ENCODE measurements at places on chromosomes 16 and 17. TPM values are rescaled to one million over a fixed set of nuclear protein-coding genes. Genes with fewer than 3 reads are reported as not detected.

DNA sequence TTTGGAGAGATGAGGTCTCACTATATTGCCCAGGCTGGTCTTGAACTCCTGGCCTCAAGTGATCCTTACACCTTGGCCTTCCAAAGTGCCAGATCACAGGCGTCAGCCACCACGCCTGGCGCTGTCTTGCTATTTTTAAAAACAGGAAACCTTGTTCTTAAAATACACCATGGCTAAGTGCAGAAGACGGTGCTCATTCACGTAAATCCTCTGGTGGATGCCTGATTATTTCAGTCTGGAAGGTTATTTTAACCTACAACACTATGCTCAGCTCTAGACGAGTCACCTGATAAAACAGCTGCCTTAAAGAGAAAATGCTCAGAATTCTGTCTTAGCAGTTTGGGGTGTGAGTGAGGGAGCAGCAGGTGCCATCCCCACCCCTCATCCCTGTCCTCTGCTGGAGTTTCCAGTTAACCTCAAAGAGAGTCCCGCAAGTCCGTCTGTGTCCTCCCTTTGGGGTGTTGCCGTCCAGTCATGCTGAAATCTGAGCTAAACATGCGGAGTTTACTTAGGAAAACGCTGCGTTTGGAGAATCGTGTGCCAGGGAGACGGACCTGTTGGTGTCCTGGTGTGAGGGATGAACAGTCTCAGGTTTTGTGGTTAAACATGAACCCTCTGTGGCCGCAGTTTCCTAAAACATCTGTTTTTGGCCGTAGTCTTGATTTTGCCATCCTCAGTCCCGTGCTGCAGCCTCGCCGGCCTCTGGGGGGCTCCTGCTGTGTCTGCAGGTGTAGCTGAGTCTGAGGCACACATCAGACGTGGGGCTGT, 17.1 kb downstream of the SPG7 start:
- no peak for DNase-seq

DNA sequence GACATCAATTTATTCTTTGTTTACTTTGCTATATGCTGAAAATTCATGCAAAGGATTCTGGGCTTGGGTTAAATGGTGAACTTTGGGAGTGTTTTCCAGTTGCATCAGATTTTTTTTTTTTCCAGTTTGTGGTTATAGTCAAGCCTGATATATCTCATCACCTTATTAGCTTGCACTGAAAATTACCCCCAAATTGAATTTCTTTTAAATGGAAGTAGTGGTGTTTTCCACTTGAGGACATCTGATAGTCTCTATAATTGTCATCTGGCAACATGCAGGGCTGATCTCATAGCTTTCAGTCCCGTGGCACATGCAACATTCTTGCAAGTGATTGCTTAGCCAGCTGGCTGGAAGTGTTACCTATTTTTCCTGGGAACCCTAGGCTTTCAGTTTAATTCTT, 4.7 kb upstream of the KRTAP3-1 start:
- no peak for DNase-seq

AKAP10 gene
- 28.8 TPM for polyA plus RNA-seq

MINK1 gene
- 47.4 TPM for polyA plus RNA-seq

MAPT gene
- polyA plus RNA-seq: 7.1 TPM

DNA sequence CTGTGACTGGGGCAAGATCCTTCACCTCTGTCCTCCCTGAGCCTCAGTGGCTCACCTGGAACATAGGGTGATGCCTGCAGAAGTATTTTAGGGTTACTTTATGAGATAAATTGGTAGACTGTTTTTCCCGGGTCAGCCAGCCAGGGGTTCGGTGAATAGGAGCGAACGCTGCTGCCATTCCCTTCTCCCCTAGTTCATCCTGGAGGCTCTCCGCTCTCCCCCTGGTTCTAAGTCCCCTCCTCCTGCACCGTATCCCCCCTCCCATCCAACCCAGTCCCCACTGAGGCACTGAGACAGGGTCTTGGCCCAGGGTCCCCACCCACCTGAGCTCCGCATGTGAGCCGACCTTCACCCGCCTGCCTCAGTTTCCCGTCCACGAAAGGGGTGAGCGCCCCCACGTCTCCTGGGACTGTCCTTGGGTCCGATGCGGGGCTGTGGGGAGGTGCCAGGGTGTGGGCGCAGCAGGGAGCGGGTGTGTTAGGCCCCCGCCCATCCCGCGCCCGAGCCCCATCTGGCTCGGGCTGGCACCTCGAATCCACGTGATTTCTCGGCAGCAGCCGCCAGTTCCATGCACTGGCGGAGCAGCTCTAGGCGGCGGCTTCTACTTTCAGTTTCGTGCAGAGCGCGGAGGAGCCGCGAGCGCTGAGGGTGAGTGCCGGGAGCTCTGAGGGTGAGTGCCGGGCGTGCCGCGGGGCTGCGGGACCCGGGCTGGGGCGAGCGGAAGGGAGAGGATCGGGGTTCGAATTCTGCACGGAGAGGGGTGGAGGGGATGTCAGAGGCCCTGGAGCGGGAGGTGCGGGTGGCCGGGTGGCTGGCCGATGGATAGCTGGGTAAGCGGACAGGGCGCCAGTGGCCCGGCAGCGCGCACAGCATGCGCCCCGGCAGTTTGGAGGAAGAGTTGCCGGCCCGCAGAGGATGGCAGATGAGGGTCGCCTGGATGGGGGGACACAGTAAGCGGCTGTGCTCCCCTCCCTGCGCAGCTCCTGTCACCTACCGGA, at the start of gene NLRC5:
Gene NLRC5, plus strand, starts transcription at position 610 of the 998 bp plus-strand sequence. CDS start 31,156 bp downstream, outside the sequence.
- DNase-seq: peak; percentile 74

ENPP7 gene
- not detected for polyA plus RNA-seq

GRCh38 chr17:8728971-8729370, 15.7 kb downstream of the CCDC42 start:
- DNase-seq: no peak

STH gene
- polyA plus RNA-seq: not detected

GRCh38 chr16:81785138-81785924, 6.2 kb downstream of the PLCG2 start:
- DNase-seq: no peak

GRCh38 chr16:27408012-27408601, 6.1 kb downstream of the IL21R start:
- no peak for DNase-seq

DNA sequence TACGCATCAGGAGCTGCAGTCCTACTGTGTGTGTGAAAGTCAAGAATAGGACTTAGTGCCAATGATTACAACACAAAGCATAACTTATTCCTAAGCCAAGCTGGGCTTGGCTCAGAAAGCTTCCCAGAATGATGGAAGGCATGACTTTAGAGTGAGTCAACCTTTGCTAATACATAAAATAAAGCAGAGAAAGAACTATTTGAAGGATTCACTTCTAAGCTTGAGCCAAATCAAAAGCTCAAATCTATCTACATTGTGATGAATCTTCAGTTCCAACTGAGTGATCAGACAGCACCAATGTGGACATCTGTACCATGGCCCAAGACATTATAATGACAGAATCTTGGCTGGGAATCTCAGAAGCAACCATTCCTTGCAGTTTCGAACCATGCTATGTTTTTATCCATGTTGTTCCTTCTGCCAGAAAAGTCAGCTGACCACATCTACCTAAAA, 41.4 kb downstream of the SMG6 start:
- no peak for DNase-seq

DNA sequence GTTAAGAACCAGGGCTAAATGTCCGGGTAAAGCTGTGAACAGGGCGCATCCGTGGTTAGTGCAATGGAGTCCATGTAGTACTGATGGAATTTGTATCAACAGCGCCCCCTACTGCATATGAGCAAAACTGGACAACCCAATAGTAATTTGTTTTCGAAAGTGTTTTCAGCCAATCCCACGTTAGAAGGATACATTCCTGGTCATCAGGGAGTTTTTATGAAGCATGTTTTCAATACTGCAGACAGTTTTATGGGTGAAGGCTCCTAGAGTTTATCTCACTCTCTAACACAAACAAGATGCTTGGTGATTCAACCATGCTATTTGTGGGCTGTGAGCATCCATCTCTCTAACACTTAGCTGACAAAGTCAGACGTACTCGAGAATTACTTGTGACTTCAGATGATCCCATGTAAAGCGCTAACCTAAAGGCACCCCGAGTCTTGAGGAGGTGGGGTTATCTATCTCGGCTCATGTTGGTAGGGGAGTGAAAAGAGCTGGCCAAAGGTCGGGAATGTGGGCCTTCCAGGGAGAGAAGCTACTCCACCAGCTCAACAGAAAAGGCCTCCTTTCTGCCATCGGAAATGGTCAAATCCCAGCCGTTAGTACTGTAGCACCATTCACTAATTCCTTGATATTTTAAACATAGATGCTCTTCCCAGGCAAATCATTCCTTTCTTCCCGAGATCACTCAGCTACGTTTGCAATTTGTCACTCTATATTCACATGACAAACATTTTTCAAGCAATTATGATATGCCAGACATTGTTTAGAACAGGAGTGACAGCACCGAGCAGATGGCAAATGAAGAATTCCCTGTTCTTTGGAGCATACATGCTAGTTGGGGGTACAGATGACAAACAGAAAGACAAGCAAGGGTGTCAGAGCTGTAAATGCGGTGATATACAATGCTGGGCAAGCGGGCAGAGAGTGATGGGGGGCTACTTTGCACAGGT, 46.9 kb upstream of the HNF1B start:
- no peak for DNase-seq

Data from right lung (tissue), 10 donors.